ENCODE measurements at places on chromosomes 6 and 20.

DNA sequence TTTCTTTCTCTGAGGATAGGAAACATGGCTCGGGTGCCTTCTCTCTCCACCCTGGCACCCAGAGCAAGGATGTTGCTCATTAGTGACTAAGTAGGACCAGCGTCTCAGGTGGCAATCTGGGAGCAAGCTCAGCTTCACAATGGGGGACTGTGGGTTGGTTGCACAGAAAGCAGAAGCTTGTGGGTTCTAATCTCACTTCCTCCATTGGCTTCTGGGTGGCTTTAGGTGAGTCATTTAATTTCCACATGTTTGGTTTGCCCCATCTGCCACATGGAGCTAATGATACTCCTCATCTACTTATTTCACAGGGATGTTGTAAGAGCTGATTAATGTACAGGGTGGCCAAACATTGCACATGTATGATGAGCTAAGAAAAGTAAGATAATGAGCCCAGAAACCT is 54.8 kb upstream of the AKIRIN2 start:
- no peak for DNase-seq

DNA sequence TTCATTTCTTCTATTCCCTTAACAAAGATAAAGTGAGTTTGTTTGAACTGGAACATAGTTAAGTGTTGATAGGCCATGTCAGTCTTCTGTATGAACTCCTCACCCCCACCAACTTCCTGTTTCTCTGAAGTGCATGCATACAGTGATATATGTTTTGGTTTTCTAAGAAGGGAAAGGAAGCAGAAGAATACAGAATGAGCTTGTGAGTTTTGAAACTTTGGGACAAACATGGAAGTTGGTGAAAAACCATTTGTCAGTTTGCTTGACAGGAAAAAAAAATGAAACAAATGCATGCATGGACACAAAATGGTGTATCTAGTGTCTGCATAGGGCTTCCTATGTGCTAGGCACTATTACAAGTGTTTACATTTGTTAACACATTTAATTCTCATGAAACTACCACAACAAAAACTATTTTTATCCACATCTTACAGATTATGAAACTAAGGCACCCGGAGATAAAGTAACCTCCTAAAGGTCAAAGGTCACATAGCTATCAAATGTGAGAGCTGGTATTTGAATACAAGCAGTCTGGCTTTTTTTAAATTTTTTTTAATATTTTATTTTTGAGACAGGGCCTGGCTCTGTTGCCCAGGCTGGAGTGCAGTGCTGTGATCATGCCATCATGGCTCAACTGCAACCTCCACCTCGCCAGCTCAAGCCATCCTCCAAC is 105.9 kb downstream of the ADGRB3 start:
- DNase-seq, result no peak

DNA sequence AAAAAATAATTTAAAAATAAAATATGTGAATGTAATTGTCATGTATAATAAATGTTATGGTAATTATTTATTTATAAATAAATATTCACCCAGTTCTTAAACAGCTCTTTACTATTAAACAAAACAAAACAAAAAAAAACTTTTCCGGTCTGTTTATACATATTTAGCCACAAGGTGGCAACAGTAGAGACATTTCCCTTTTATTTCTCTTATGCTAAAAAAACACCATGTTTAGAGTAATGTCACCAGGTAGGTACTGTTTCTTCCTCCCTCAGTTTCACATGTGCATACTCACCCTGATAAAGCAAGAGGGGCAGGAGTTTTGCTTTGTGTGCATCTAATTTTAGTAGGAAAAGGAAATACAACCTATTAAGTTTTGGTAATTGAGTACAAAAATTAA is 610.4 kb upstream of the IMPG1 start:
- DNase-seq, result no peak

DNA sequence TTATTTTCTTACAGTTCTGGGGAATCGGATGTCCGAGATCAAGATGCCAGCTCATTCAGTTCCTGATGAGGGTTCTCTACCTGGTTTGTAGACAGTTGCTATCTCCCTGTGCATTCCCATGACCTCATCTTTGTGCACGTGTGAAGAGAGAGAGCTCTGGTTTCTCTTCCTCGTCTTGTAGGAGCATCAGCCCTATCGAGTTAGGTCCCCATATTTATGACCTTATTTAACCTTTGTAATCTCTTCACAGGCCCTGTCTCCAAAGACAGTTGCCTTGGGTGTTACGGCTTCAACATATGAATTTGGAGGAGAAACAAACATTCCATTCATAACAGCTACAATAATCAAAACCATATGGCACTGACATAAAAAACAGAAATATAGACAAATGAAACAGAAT is 455.3 kb downstream of the HACE1 start:
- no peak for DNase-seq

- peak; percentile 58 for DNase-seq
These were observed at the start of gene COX7A2 for GRCh38 chr6:75243333-75244062. COX7A2 (minus strand) TSS chr6:75243801; CDS start chr6:75243734, 67 bp downstream.

Data from activated naive CD8-positive, alpha-beta T cell treated with anti-CD3 and anti-CD28 coated beads, Interleukin-2, amount 50 U/mL, for 16 hours (primary cell).